ENCODE measurements at places on chromosomes 12 and 14.

DNA sequence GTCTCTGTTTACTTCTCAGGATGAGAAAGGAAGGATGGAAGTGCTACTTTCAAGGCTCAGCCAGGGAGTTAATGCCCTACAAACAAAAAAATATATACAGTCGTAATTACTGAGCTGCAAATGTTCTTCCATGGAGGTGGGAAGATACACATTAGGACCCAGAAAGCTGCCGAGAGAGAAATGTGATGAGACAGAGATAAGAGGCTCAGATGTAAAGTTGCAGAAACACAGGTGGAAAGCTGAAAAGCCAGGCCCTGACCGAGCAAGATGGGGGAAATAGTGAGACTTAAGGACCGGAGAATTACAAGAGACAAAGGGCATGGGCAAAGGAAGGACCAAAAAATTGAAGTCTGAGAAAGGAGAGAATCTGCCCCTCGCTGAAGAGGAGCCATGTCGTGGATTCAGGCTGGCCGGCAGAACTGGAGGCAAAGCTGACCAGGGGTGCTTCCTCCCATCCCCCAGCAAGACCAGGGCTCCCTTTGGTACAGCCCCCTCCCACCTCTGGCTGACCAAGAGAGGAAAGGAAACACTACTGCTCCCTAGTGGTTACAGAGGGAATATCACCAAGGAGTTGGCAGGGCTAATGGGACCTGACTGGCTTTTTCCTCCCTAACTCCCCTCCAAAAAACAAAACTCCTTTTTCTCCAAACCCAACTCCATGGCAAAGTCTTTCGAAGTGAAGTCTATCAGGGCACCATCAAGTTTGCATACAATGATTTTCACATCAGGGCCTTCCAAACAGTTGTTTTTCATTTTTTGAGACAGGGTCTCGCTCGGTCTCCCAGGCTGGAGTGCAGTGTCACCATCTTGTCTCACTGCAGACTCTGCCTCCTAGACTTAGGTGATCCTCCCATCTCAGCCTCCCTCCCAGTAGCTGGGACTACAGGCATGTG lies 12.1 kb downstream of the ZFHX2 start:
- no peak for DNase-seq

DNA sequence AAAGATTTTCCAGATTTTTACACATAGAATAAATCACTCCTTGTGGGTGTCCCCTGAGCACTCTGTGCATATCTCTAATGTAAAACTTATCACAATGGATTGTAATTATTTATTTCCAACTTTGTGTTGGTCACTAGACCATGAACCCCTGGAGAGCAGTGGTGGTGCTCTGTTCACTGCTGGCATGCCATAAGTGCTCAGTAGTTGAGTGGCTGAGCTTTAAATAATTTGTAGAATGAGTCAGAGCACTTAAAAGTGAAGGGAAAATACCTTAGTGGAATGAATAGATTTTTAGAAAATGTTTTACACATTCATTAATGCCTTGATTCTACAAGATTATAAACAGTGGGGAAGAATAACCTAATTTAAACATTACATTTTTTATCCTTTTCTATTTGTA lies 6.3 kb downstream of the MGAT4C start:
- DNase-seq: peak; percentile 28

DNA sequence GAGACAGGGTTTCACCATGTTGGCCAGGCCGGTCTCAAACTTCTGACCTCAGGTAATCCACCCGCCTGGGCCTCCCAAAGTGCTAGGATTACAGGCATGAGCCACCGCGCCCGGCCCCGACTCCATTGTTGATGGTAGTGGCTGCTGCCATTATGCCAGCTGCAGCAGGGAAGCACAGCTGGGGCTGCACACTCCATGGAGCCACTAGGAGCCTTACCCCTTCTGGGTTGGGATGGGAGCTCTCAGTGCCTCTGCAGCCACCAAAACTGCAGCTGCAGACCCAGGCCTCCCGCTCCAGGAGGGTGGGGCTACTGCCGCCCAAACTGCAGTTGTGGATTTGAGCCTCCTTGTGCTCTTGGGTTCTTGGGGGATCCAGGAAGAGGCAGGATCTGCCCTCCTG lies 25.9 kb downstream of the TCHP start:
- DNase-seq: no peak

DNA sequence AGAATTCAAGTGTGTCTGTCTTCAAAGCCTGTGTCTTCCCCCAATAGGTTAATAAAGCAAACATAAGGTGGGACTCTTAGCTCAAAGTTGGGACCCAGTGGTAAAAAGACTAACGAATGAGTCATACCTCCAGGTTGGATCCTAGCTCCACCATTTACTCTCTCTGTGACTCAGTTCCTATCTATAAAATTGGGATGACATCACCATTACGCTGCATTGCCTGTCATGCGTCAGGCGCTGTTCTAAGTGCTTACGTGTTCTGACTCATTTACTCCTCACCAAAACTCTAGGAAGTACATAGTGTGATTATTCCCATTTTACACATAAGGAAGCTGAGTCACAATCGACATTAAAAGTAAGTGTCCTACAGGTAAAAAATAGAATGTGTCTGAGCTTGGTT lies 915.8 kb downstream of the VRK1 start:
- no peak for DNase-seq

- no peak for DNase-seq
Measured at GRCh38 chr12:23666866-23667265, 282.6 kb downstream of the SOX5 start.

GRCh38 chr14:84340938-84341337 lies 1189.0 kb upstream of the FLRT2 start:
- DNase-seq: no peak

GRCh38 chr12:23885394-23885793 lies 64.1 kb downstream of the SOX5 start:
- DNase-seq: no peak

DNA sequence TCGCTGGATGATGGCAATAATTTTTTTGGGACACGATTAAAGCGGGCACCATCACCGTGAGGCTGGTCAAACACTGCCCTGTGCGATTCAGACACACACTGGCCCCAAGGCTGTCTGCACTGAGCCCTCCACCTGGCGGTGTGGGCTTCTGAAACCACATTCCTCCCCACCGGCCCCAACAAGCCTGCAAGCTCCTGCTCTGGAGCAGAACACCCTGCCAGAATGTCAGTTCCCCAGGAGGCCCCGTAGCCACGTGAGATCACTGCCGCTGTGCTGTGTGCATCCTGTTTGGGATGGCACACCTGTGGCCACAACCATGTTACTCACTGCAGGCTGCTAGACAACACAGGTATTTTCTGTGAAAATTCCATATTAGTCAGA lies 7.9 kb downstream of the GSC start:
- DNase-seq: no peak

DNA sequence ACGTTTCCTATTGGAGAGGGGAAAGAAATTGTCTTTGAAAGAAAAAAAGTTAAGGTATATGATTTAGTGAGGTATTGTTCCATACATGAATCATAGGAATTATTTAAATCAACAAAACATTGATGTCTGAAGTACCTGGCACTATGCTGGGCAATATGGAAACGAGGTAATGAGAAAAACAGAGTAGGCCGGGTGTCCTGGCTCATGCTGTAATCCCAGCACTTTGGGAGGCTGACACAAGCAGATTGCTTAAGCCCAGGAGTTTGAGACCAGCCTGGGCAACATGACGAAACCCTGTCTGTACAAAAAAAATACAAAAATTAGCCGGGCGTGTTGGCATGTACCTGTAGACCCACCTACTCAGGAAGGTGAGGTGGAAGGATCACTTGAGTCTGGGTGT lies 45.9 kb downstream of the AEBP2 start:
- DNase-seq: no peak

DNA sequence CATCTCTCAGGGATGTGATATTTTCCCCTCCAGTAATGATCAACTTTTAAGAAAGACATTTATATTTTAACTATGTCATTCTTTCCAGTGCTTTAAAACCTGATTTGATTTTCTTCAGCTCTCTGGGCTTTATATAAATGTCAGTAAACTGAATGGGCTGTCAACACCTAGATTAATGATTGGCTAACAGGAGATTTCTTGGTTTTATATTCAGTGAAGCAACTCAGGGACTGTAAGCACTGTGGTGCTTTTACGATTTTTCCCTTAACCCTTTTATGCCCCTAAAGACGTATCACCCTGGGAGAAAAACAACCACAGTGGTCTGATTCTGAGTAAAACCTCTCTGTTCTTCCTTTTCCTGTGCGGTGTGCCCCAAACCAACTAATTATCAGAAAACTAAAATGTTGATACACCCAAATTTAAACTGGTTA lies 38.0 kb downstream of the PTGER2 start:
- no peak for DNase-seq

- no peak for DNase-seq
Measured at GRCh38 chr12:68499616-68500015, 111.1 kb upstream of the RAP1B start.

DNA sequence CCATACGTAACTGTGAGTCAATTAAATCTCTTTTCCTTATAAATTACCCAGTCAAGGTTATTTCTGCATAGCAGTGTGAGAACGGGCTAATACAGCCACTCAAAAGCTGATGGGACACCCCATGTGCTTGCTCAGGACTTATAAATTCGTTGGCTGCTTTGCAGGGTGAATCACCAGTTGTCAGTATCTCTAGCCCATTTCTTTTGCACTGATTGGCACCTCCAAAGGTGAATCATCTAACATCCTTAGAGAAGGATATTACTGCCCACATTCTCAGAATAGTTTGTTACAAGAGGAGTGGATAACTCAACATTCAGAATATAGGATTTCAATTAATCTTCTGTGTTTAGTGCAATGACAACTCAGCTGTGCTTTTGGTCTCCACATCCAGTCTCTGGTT lies 601.5 kb downstream of the KCNH5 start:
- peak; percentile 23 for DNase-seq

DNA sequence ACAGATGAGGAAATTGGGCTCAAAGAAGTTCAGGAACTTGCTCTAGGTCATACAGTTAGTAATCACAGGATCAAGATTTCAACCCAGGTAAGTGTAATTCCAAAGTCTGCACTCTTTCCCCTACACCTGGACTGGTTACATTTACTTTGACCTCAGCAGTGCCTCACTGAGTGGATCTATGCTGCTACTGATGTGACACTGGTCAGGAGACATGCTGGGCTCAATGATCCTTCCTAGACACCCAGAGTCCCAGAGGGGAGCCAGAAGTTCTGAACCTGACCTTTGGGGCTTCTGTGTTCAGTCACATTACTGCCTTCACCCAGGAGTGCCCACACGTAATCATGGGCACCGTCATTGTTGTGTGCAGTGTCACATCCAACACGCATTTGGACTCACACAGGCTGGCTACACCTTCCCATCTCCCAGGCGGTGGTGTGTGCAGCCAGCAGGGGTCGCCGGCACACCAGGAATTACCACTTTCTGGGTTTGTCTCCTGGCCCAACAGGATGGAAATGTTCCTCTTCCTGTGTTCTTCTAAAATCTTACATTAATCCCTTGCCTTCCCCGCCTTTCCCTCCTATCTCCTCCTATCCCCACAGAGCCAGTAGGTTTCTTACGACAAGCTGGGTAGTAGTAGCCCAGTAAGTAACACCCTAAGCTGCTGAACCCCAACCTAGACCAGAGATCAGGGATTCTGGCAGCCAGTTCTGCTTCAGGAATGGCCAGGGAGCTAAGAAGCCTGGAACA lies 25.6 kb downstream of the CALCOCO1 start:
- DNase-seq: no peak

GRCh38 chr12:107458163-107458562 lies 227.4 kb upstream of the PWP1 start:
- no peak for DNase-seq

- DNase-seq: no peak
Measured at GRCh38 chr14:68497011-68497410, 295.9 kb downstream of the ZFP36L1 start.

- DNase-seq: no peak
Measured at GRCh38 chr12:1915082-1915968, 3.1 kb downstream of the CACNA2D4 start.

- DNase-seq: no peak
Measured at GRCh38 chr12:130423991-130424857, 86.5 kb downstream of the PIWIL1 start.

Measured in AG04449 (cell line).